HS-27A (cell line): ENCODE measurements at places on chromosomes 13 and 19.

GRCh38 chr13:49366841-49367240 lies 77.0 kb downstream of the CAB39L start:
- no peak for DNase-seq

GRCh38 chr13:52931539-52932431 lies 83.3 kb upstream of the PCDH8 start:
- DNase-seq: no peak

DNA sequence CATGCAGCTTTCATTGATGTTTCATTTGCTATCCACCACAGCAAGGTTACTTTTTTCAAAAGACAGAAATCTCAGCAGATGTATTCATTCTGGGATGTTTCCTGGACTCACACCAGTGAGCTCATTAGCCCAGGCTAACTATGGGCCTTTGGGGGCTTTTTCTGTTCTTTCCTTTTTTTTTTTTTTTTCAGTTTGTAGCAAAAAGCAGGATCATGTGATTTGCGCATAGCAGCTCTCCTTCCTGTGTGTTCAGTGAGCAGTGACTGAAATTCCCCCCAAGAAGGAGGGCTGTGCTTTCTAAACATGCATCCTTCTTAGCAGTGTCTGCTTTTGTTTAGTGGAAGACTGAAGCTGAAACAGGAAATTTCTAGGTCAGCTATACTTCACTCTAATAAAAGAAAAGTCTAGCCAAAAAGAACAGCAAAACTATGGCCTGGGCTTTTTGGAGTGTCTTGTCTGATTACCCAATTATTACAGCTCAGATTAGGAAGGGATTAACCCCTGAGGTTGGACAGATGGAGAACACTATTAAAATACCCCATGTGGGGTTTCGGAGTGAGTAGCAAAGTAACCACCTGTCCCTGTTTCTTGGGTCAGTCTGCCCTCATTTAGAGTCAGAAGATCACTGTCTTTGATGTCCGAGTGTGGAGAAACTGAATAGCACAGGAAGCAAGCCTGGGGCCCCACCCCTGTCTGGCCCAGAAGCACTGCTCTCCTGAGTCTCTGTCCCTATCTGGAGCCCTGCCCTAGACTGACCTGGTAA lies 8.9 kb upstream of the AMER2 start:
- no peak for DNase-seq

DNA sequence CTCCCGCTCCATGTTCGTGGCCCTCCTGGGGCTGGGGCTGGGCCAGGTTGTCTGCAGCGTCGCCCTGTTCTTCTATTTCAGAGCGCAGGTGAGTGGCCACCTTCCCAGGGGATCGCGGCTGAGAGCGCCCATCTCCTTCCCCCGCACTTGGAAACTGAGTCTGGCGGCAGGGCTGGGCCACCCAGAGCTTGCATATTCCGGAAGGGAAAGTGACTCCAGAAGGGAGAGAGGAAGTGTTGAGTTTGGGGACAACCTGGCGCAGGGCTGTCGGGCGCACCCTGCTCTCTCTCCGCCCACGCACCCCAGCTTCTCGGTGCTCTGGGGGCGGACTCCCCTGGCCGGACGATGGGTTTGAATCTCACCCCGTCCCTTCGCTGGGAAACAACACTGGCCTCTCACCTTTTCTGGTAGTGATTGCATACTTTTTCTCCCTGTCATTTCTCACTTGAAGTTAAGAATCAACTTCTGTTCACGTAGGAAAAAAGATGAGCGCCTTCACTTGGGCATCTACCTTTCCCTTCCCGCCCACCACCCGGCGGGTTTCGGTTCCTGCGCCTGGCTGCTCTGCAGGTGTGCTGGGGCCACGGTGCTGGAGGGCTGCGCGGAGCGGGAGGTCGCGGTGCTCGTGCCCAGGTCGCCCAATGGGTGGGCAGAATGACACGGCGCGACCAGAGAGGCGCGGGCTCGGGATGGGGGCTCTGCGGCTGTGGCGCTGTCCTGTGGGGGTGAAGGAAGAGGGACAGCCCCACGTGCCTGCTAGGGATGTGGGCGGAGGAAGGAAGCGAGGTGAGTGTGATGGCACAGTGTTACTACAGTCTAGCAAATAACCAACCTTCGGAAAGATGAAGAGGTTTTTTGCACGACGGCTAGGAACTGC lies 721 bp downstream of the TNFSF11 start:
- DNase-seq: no peak

DNA sequence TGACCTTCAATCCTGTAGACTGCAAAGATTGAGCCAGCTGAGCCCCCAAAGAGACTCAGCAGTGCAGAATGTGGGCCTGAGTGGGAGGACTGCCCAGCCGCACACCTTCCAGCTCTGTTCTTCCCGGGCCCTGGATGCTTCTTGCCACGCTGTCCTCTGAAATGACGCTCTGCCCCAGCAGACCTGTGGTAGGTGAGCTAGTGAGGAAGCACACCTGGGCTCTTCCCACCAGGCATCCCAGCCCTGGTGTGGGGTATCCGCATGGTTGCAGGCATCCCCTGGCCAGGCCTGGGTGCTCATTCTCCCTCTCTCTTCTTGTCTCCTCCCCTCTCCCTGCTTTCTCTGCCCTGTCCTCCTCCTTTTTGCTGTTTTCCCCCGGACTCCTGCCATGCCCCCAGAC lies 9.8 kb upstream of the MZF1 start:
- no peak for DNase-seq
